ENCODE measurements at places on chromosomes 2 and 18. TPM values are rescaled to one million over a fixed set of nuclear protein-coding genes. Genes with fewer than 3 reads are reported as not detected.

The C2orf66 gene
- total RNA-seq = 0.44 TPM

The RUFY4 gene
- total RNA-seq = 2.1 TPM

The DTNA gene
- not detected for total RNA-seq

The ITGB6 gene
- not detected for total RNA-seq

The GPR45 gene
- total RNA-seq = not detected

The IL1A gene
- total RNA-seq = 0.17 TPM

The ALPP gene
- not detected for total RNA-seq

The REG1B gene
- total RNA-seq = not detected

The UGT1A4 gene
- total RNA-seq = not detected

The UPP2 gene
- total RNA-seq = not detected
